ENCODE measurements at places on chromosomes 12 and 14.

GRCh38 chr12:4049298-4050080, 176.3 kb upstream of the PARP11 start:
- DNase-seq = no peak

GRCh38 chr14:38279572-38279971, 23.7 kb upstream of the CLEC14A start:
- no peak for DNase-seq

- no peak for DNase-seq
These were observed 12.1 kb upstream of the IFI27 start for GRCh38 chr14:94098326-94098992.

- DNase-seq = no peak
These were observed 9.9 kb downstream of the CALCOCO1 start for GRCh38 chr12:53717319-53717718.
